ENCODE measurements at places on chromosomes 7 and 10.

GRCh38 chr10:71038921-71039320, 150.6 kb upstream of the PCBD1 start:
- DNase-seq = no peak

DNA sequence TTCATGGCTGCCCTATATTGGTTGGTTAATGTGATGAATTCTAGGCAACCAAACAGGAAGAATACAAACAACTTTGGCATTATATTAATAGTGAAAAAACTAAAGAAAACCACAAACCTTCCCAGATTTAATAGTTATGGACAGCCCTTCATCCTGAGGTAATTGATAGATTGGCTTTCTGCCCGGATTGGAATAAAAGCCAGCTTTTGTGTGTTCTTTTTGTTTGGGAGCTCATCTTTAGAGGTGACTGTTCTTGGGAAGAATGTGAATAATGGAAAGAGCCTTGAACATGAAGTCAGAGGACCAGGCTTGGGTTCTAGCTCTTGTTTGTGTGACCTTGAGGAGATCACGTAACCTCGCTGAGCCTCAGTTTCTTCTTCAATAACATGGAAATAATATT, 92.3 kb downstream of the VTI1A start:
- no peak for DNase-seq

DNA sequence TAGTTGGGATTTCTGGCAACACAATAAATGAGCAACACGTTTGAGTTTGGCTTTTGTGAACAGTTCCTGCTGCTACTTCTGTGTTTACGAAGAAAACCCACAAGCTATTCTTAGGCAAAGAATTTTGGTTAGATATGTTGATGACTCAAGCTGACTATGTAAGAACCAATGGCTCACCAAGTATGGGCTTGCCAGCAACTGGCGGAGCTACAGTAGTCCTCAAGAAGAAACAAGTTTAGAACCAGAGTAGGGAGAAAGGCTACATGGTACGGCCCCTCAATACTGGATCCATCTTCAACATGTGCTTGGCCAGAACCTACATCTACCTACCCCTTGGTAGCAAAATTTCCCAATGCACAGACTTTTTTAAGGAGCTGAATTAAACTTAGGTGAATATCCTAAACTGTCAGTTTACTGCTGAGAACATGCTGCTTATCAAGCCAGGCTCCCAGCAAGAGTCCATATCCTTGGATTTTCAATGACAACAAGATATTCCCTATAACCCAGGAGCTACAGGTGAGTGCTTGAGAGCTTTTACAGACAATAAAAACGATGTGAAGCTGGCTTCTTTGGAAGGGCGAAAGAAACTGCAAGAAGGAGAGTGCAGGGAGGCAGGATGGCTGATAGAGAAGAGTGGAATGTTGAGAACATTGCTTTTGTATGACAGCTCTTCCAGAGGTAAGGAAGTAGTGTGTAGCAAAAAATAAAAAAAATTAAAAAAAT, 74.3 kb upstream of the ASAH2 start:
- DNase-seq = no peak

DNA sequence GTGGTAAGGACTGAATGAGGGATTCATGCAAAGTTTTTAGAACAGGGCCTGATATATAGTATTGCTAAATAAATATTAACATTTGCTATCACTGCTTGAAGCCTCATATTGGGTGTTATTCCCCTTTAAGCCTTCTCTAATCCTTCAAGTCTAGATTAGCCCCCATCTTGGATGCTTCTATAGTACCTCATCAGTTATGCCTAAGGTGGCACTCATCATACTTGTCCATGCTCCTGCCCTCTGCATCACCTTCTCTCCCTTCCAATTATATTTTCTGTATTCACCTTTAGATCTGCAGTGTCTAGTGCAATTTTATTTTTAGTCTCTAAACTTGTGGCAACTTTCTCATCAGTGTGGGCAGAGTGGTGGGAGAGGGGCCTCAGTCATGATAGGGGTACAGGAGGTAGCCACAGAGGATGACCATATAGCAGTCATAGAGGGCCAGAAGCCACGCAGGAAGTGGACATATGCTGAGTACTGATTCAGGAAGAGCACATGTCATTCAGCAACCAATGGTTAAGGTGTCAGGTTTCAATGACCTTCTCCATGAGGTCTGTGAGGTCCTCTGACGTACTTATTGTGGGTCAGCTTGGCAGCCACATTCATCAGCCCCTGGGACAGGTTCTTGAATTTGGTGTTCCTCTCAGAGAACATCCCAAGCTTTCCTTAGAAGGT, 2.5 kb downstream of the ENTPD1 start:
- no peak for DNase-seq

GRCh38 chr7:50309721-50310120, 5.2 kb downstream of the IKZF1 start:
- no peak for DNase-seq

DNA sequence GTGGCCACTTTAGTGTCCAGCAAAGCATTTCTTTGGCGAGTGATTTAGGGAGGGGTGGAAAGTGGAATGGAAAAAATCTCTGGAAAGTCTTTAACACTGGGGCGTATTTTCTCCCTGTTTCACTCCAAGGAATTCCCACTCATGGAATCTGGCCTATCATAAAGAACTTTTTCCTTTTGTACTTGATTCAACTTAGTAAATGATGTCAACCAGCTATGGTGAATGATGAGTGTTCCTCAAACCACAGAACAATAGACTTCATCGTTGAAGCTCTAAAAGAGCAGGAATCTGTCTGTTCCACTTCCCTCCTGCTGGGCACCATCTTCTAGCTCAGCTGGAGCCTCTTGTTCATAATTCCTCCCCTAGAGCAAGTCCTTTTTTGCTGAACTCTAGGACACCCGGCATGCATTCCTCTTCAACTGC, 66.5 kb downstream of the EPDR1 start:
- DNase-seq = no peak

DNA sequence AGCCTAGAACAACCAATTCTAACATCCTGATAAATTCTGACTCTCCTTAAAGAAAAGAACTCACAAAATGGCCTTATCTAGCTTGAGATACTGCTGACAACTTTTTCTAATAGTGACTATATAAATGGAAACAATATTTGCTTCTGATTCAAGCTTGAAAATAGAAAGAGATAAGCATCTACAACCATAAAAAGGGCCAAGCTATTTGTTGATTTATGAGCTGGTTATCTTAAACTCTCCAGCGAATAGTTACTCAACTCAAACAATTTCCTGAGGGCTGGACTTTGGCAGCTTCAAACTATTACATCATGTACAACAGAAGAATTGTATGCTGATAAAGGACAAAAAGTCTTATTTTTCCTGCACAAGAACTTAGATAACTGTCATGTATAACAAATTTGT, 4.6 kb downstream of the USP54 start:
- DNase-seq = no peak

GRCh38 chr10:77162697-77163096, 474.9 kb downstream of the KCNMA1 start:
- DNase-seq = no peak

- no peak for DNase-seq
Measured at GRCh38 chr7:141221007-141221612, 147.2 kb downstream of the TMEM178B start.

GRCh38 chr7:47557694-47558670, 23.9 kb downstream of the TNS3 start:
- no peak for DNase-seq

DNA sequence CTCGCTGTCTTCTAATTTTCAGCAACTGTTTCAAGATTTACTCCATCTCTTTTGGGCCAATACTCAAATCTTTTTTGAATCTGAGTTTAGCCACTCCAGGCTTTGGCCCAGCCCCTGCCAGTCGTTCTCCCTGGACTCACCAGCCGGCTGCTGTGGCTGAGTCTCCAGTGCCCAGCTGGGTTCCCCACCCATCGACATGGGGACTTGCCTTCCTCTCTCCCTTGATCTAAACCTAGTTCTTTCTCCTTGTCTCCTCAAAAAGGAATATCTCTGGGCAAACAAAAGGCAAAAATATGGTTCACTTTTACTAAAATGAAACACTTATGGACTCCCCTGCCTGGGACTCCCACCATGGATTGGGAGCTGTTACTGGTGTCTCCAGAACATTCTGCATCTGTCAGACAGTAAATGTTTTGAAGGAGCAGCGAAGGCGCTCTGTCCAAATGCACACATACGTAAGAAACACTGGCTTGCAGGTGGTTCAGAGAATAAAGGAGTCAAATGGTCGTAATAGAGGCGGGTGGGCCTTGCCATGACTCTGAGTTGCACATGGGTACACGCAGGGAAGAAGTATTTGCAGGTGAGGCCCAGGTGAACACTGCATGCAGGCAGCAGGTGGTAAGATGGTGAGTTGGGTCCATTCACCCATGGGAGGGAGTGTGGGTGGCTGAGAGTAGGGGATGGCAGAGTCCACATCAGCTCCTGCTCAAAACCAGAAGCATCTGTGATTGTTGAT, 35.5 kb upstream of the HABP2 start:
- DNase-seq = no peak

DNA sequence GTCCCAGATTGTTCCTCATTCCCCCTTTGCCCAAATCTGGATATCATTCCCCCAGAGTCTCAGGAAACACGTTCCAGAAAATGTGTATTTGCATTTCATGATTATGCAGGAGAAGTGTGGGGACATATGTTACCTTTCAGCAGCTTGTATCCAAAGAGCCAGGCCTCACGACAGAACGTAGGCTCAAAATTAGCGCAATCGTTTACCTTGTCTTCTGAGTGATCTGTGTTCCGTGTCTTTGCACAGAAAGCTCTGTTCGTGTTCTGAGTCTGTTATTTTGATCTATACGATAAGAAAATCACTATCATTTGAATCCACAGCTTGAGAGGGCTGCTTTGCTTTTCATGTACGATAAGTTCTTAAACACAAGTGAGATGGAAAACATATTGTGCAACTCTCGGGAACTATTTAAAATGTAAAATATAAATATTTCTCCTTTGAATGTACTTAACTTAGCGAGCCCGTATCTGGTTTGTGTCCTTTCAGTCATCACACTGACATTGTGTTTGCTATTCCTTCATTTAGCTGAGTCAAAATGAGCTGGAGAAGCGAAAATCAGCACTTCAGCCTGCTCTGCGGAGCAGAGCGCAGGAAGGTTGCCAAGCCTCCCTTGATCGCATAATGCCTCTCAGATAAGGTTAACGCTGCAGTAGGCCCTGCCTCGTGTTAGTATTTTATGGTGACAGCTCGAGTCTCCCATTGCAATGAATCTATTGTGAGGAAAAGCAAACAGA, 80.2 kb upstream of the CACNB2 start:
- DNase-seq = no peak

- DNase-seq = no peak
Measured at GRCh38 chr7:33934391-33934790, 29.1 kb downstream of the BMPER start.

- no peak for DNase-seq
Measured at GRCh38 chr10:114033566-114033965, 10.1 kb upstream of the ADRB1 start.

- no peak for DNase-seq
Measured at GRCh38 chr10:26491934-26492333, 53.8 kb downstream of the APBB1IP start.

Data from NCI-H2081 (cell line).